Melanocyte of skin (primary cell): ENCODE measurements at places on chromosomes 6 and 20. TPM values are rescaled to one million over a fixed set of nuclear protein-coding genes. Genes with fewer than 3 reads are reported as not detected.

The CDH4 gene
- 0.67 and 2.2 TPM in 2 replicates for total RNA-seq

The STMND1 gene
- not detected in 2 replicates for total RNA-seq

The BMP2 gene
- under 0.01 and 0.31 TPM in 2 replicates for total RNA-seq

The DDO gene
- total RNA-seq, result not detected in 2 replicates

The RUNX2 gene
- total RNA-seq, result 1.1 and 1.7 TPM in 2 replicates

The CPXM1 gene
- not detected in 2 replicates for total RNA-seq

The ATP6V1G2 gene
- 0.73 and 1.0 TPM in 2 replicates for total RNA-seq

The FAM83C gene
- total RNA-seq, result not detected in 2 replicates

The COL11A2 gene
- total RNA-seq, result 0.34 and 0.36 TPM in 2 replicates

The RHAG gene
- not detected in 2 replicates for total RNA-seq

The FRS3 gene
- total RNA-seq, result 1.7 and 1.8 TPM in 2 replicates

The HLA-F gene
- 104 and 226 TPM in 2 replicates for total RNA-seq

The TAGAP gene
- not detected in 2 replicates for total RNA-seq

The DEF6 gene
- under 0.01 and 1.1 TPM in 2 replicates for total RNA-seq

The SEL1L2 gene
- total RNA-seq, result not detected in 2 replicates

The COL19A1 gene
- under 0.01 and 2.2 TPM in 2 replicates for total RNA-seq

The INSM1 gene
- not detected in 2 replicates for total RNA-seq

The MAFB gene
- 2.4 and 3.6 TPM in 2 replicates for total RNA-seq

The ADTRP gene
- 1.0 and 1.8 TPM in 2 replicates for total RNA-seq

The FANCE gene
- 5.5 TPM in 2 replicates for total RNA-seq

The DEFB125 gene
- not detected in 2 replicates for total RNA-seq

The SFT2D1 gene
- total RNA-seq, result 25.5 and 47.3 TPM in 2 replicates

The NTSR1 gene
- under 0.01 TPM in 1 of 2 replicates, not detected in the other for total RNA-seq

The SEMG1 gene
- not detected in 2 replicates for total RNA-seq

The CLPSL2 gene
- not detected in 2 replicates for total RNA-seq

The PI16 gene
- not detected in 2 replicates for total RNA-seq

The ACTR5 gene
- total RNA-seq, result 8.8 and 9.0 TPM in 2 replicates

The GGT7 gene
- 7.4 and 8.0 TPM in 2 replicates for total RNA-seq

The NT5E gene
- 29.6 and 61.4 TPM in 2 replicates for total RNA-seq

The LPIN3 gene
- total RNA-seq, result 8.9 and 10.7 TPM in 2 replicates
